GM13976 (cell line): ENCODE measurements at places on chromosomes 12 and 14.

GRCh38 chr14:64502887-64503433 lies 678 bp downstream of the ZBTB25 start:
- no peak for DNase-seq

GRCh38 chr12:108633534-108634248 lies at the start of gene SELPLG:
Gene SELPLG (minus strand): TSS chr12:108633894. CDS start chr12:108624307, 9,587 bp downstream.
- peak; percentile 86 for DNase-seq

DNA sequence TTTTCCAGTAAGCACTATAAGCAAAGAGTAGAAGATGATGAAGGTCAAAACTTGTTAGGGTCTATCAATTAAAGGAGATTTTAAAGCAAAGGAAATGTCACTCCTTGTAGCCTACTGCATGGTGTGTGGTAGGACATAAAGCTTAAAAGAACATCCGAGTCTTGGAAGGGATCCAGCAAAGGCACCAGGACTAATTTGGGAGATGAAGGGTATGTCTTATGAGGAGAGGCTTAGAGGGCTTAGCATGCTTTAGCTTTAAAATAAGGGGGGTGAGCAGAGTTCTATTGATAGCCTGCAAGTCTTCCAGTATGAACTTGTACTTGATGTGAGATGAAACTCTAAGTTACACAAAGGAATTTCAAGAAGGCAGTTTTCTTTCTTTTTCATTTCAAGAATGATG lies 11.8 kb upstream of the MYBPC1 start:
- no peak for DNase-seq

DNA sequence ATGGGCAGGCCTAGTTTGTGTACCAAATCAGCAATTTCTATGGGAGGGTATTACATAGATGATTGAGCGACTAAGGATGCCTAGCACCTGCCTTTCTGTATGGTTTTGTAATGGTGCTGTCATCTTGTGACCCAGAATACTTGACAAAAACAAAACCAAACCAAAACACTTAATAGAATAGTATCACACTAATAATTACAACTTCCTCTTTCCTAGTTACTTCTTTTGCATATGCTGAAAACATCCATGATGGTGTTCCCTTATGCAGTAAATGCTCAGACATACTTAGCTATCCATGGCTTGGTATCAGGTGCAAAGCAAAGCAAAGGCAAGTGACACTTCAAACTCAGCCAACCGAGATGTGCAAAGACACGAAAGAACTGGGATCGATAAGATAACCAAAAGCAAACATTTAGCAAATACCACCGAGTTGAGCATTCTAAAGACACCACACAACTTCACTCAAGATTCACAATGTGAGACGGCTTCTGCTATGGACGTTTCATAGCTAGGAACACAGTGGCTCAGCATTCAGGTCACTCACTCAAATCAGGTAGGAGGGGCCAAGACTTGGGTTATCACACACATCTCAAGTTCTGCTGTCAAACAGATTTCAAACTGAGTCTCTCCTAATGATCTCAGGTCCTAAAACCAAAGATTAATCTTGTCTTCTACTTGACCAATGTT lies 24.3 kb downstream of the PPP1CC start:
- no peak for DNase-seq

DNA sequence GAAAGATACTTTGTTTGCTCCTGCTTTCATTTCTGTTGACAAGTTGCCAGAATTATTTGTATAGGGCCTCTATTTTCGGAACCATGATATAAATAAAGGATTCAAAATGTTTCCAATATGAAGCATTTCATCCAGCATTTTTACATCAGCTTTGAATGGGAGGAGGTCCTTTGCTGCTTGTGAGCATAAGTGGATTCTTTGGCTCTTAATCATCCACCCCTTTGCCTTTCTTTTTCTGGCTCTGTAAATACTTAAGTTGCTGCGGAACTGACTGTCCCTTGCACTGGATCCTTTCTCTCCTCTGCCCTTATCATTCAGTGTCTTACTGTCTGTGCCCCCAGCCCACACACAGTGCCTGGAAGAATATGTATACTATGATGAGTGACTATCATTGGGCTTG lies 357.3 kb upstream of the RGS6 start:
- DNase-seq, result no peak

DNA sequence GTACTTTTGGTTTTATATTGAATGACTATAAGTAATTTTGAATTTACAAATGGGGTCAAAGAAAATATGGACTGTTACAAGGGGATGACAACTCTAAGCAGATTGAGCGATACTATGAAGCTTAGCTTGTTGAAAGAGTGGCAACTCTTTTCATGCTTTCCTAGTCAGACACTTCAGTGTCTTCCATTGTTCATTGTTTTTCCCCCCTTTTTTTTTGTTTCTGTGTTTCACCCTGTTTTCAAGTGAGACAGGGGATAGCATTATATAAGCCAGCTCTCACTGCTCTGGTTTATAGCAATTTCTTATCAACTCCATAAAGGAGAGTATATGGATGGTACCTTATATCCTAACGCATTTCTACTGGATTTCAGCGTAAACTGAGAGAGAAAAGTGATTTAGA lies 24.6 kb downstream of the PEBP1 start:
- DNase-seq, result no peak

GRCh38 chr14:22531451-22532344 lies 57.3 kb downstream of the DAD1 start:
- DNase-seq, result peak; percentile 63

DNA sequence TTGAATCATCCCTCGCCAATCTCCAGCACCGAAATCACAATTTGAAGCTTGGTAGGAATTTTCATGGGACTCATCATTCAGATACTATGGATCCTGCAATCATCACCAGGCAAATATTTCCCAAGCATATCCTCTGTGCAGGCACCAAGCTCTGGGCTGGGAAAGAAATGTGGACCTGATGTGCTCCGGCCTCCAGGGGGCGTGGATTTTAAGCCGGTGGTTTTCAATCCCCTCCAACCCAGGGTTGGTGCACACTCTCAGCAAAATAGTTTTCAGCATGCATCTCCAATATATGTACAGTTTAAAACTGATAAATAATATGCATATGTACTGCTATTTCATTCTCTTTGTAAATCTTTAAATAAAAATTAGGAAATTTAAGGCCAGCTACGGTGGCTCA lies 98.9 kb downstream of the RBM19 start:
- DNase-seq, result no peak

GRCh38 chr12:47591361-47591791 lies 114.5 kb downstream of the RPAP3 start:
- DNase-seq, result no peak
